Stimulated activated CD8-positive, alpha-beta memory T cell treated with anti-CD3 and anti-CD28 coated beads, Interleukin-15, amount 100 ng/mL, for 24 hours (primary cell): ENCODE measurements at places on chromosomes 12 and 14.
A peak's percentile ranks its signal among the peaks of the same experiment; 100 is the strongest.

DNA sequence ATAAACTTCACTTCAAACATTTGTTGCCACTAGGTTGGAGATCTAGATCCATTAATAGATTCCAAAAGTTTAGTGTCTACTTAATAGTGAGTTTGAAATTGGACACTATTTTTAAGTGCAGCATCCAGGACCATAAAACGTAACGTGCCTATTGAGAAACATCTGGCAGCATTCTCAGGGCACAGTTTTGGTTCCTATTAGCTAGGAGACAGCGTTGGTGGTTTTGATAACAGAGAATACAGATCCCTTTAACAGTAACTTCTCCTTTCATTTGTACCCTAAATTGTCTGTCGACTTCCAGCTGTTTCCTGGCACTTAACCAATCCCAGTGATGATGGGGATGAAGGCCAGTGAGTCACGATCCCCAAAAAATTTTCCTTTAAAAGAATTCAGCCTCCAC, 25.8 kb downstream of the KCNK10 start:
- DNase-seq = no peak

- no peak for DNase-seq
Observed at GRCh38 chr12:117457189-117457588, 95.8 kb upstream of the NOS1 start.

DNA sequence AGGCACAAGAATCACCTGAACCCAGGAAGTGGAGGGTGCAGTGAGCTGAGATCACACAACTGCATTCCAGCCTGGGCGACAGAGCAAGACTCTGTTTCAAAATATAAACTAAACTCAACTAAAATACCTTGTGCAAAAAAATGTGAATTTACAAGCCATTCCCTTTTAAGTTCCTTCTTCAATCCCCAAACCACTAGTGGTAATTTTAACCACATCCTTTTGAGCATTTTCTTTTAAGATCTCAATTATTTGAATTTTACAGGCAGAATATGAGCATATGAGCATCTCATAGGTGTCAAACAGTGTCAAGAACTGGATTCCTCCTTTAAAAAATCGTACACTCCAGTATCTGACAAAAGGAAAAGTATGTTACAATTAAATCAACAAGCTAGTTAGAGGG, 57.0 kb upstream of the NPFF start:
- DNase-seq = no peak

- DNase-seq = no peak
Observed at GRCh38 chr12:112140728-112141127, 15.4 kb downstream of the TRAFD1 start.

- DNase-seq = no peak
Observed at GRCh38 chr12:3761116-3761735, 8.3 kb upstream of the CRACR2A start.

- DNase-seq = no peak
Observed at GRCh38 chr14:21494902-21495762, 16.0 kb downstream of the METTL3 start.

GRCh38 chr12:102120564-102120873, 536 bp downstream of the PARPBP start:
- DNase-seq = no peak

DNA sequence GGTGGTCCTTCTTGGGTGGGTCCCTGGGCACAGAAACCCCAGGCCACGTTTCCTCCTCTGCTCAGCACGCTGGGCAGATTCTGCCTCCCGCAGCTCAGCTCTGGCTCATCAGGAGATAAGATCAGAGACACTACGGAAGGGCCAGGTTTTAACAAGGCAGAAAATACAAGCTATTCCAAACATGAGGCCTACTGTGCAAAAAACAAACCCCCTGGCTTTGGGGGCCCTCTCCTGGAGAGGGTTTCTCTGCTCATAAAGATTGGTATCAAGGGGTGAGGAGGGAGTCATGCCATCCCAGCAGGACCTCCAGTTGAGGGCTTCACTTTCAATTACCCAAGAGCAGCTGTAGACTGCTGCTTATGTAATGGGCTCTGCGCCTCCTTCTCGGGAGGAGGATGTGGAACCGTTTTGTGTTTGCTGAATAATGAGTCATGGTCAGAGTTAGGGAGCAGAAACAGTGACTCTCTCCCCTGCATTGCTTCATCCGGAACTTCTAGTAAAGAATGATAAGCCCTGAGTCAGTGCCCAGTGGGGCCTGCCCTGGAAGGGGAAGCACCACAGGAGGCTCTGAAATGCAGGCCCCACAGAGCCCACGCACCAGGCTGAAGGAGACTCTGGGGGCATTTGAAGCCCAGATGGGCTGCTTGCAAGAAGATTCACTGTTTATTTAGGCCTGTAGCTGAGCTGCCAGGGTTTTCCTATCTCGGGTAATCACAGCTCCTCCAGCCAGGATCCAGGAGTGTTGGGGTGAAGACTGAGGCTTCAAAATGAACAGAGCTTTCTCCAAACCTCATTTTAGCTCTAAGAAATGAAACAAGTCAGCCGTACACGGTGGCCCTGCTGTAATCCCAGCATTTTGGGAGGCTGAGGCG, 79.3 kb downstream of the SSPN start:
- peak; percentile 3 for DNase-seq
